ENCODE measurements at places on chromosomes 4 and X.

DNA sequence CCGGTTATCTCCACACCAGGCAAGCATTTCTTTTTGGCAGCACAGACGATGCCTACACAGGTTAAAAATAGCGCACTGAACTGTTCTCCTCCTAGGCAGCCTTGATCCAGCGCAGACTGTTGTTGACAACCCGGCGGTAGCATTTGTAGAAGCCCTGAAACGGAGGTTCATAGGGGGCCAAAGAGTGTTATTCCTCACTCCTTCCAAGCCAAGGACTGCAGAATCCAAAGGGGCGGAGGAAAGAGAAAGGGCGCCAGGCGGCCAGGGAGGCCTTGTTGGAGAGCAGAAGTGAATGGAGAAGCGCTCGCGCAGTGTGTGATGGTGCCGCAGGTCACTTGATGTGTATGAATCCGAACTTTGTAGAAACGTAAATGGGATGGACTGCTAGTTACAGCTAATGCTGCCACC is 82.7 kb downstream of the TENM3 start:
- DNase-seq: no peak

DNA sequence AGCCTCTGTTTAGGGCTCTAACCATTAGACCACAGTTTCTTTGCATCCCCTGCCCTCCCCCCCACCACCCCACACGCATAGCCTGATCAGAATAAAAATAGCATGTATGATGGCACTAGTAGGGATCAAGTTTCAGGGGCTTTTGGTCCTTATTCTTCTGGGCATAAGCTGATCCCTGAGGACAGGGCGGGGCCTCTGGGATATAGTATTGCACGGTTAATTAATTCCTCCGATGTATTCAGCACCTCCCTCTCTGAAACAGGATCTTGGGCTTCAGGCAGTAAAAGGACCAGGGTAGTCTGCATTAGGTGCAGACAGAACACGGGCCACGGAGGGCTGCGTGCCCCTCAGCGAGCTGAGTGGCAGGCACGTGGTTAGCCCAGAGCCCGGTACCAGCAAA is 57.1 kb downstream of the ELF4 start:
- DNase-seq: no peak

DNA sequence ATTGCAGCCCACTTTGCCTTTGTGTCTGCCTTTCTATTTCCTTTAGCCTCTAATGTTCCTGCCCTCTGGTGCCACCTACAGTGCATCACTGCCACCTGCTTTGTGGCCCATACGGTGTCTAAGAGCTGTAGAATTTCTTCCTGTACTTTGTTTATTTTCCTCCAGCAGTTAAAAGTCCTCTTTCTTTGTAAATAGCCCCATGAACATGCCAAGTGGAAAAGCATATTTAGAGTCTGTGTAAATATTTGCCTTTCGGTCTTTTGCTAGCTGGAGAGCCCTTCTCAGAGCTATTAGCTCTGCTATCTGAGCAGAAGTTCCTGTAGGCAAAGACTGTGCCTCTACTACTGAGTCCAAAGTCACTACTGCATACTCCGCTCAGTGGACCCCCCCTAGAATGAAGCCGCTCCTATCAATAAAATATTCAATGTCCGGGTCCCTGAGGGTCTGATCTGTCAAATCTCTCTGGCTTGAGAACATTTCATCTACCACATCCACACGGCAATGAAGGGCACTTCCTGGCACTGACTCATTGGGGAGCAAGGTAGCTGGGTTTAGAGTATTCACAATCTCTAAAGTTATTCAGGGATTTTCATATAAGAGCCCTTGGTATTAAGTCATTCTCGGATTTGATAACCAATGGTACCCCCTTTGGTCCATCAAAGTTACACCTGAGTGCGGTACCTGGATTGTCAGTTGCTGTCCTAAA is 36.3 kb downstream of the SULT1E1 start:
- peak; percentile 42 for DNase-seq

DNA sequence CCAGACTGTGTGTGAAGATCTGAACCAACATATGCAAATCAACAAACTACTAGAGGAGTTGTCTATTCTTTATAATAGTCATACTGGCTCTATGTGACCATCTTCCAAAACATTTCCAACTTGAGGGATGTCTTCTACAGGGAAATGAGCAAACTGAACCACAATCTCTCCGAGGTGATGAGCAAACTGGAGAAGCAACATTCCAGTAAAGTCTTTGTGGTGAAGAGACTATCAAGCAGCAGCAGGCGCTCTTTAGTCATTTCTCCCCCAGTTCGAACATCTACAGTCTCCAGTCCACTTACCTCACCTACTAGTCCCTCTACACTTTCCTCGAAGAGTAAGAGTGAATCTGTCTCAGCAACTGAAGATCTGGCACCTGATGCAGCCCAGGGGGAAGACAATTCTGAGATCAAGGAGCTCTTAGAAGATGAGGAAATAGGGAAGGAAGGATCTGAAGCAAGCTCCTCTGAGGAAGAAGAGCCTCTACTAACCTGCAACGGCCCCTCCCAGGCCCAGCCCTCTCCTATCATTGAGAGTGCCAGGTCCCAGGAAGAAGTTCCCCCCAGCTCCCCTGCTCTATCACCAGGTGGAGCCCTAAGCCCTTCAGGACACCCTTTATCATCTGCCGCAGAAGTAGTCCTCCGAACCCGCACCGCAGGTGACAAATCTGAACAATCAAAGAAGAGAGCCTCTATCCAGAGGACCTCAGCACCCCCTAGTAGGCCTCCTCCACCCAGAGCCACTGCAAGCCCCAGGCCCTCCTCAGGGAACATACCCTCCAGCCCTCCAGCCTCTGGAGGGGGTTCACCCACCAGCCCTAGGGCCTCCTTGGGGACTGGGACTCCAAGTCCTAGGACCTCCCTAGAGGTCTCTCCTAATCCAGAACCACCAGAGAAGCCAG is 98.1 kb downstream of the HNRNPD start:
- no peak for DNase-seq

- DNase-seq: peak; percentile 32
These were observed 58.2 kb downstream of the ANXA10 start for GRCh38 chr4:168150420-168151050.

- DNase-seq: no peak
These were observed 36.2 kb upstream of the TASL start for GRCh38 chrX:30613721-30614120.
